ENCODE measurements at places on chromosomes 12 and 14.

GRCh38 chr12:110029290-110029815 is 19.0 kb downstream of the C12orf76 start:
- no peak for DNase-seq

- no peak for DNase-seq
These were observed 97.9 kb upstream of the NUDT4 start for GRCh38 chr12:93279565-93280412.

DNA sequence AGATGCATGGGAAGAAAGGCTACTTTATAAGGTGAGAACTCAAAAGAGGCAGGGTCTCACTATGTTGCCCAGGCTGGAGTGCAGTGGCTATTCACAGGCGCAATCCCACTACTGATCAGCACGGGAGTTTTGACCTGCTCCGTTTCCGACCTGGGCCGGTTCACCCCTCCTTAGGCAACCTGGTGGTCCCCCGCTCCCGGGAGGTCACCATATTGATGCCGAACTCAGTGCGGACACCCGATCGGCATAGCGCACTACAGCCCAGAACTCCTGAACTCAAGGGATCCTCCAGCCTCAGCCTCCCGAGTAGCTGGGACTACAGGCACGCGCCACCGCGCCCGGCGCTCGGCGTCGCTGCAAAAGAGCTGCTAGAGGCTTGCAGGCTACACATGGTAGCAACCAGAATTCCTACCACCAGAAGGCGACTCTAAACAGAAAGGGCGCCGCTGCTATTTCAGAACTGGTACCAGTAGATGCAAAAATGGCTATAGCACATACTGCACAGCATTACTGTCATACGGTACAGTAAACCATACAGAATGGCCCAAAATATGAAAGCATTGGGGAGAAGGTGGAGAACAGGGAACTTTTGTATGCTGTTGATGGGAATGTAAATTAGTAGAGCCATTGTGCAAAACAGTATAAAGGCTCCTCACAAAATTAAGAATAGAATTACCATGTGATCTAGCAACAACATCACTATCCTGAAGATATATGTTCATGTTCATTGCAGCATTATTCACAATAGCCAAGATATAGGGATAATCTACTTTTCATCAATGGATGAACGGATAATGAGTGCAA is 1.2 kb upstream of the NEMF start:
- peak; percentile 59 for DNase-seq

DNA sequence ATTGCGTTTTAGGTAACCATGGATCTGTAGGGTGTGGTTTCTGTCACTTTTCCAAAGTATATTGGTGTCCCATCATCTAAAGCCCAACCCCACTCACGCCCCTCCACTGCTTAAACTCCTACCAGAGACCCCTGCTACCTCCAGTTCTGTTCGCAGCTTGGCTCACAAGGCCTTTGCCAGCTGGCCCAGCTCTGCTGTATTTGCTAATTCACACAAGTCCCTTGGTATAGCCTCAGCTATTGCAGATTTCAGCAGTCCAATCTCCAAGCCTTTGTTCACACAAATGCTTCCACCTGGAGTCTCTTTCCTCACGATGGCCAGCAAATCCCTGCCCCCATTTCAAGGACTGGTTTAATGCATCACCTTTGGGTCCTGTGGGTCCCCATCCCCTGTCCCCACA is 24.2 kb downstream of the ISCA2 start:
- DNase-seq = no peak

- DNase-seq = peak; percentile 20
These were observed 111.2 kb downstream of the CHST11 start for GRCh38 chr12:104567832-104568486.

GRCh38 chr14:87955501-87955900 is 37.5 kb downstream of the GALC start:
- no peak for DNase-seq

GRCh38 chr14:32329690-32330285 is 690 bp downstream of the AKAP6 start:
- no peak for DNase-seq

DNA sequence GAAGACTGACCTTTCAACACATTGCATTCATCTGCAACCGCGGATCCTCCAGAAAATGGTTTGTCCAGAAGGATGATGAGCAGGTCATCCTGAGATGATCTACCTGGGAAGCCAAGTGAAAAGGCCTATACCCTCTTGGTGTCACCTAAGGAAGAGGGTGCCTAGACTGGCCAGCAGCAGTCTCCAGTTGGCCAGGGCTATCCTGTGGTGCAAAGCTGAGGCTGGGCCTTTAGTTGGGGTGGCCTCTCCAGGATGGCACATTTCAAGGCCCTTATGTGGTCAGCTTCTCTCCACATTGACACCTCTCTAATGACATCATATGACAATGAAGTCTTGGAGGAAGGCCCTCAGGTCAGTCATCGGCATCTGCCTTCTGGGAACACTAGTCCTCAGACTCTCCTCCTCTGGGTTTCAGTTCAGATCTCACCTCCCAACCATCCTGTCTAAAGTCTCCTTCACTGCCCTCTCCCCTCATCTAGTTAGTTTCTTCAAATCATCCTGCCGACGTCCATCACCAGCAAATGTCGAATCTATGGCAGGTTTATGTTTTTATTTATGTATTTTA is 3.3 kb upstream of the SLC22A17 start:
- DNase-seq = no peak

DNA sequence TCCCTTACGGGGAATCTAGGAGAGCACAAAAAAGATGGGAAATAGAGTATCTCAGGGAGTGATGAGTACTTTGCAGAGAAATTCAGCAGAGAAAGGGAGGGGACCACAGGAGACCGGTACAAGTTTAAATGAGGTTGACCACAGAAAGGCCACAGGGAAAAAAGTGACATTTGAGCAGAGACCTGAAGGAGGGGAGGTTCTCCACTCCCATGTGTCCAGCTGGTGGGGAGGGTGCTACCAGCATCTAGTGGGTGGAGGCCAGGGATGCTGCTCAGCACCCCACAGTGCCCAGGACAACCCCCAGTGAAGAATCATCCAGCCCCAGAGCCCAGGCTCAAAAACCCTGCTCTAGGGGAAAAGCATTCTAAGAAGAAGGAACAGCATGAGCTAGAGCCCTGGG is 34.6 kb downstream of the TESC start:
- DNase-seq = no peak

- DNase-seq = no peak
These were observed 13.6 kb downstream of the RAB35 start for GRCh38 chr12:120103044-120103338.

DNA sequence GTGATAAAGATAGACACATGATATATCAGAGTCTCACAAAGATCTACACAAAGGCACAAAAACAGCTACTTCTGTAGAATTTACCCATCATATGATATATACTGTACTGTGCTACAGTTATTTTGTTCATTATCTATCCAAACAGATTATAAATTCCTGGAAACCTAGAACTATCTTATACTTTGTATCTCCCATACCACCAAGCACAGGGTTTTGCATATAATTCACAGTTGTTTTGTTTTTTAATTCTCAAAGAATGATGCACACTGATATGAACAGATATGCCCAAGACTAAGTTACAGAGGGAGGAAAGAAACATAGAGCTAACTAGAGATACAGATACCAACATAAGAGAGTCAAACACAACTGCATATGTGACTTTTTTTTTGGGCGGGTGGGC is 3.4 kb downstream of the PRKAG1 start:
- no peak for DNase-seq

GRCh38 chr12:105554223-105554678 is 223.8 kb downstream of the C12orf75 start:
- DNase-seq = no peak

DNA sequence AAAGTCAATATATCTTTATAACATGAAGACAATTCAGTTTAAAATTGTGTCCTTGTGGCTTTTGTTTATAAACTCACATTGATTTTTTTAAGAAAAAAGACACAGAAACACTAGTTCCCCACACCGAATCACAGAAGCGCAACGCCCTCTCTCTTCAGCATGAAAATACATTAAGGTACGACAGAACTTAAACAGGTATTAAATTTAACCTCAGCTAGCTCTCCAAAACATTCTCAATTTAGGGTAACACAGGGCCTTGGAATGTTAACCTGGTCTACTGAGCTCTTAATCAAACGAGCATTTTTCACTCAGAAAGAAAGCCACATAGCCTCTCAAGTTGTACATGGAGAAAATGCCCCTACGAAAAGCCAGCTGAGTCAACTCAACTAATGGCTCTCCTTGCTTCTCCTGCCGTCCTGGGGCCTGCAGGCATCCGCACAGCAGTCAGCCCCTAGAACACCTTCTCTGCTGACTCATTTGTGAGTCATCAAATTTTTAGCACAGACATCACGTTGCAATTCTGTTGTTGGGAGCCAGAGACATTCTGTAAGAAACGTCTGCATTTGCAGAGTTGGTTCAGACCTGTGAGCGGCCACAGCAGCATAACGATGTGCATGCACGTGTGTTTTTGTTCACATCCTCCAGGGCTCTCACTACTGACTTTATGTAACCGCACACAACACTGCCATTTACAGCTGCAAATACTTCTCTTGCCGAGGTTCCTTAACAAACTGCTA is 141.6 kb downstream of the ITPR2 start:
- DNase-seq = no peak

- DNase-seq = no peak
These were observed 5.0 kb downstream of the CMKLR1 start for GRCh38 chr12:108333898-108334699.

- DNase-seq = no peak
These were observed 15.2 kb upstream of the EAPP start for GRCh38 chr14:34554540-34555250.

GRCh38 chr14:101442451-101442850 is 118.8 kb upstream of the DIO3 start:
- DNase-seq = peak; percentile 75

DNA sequence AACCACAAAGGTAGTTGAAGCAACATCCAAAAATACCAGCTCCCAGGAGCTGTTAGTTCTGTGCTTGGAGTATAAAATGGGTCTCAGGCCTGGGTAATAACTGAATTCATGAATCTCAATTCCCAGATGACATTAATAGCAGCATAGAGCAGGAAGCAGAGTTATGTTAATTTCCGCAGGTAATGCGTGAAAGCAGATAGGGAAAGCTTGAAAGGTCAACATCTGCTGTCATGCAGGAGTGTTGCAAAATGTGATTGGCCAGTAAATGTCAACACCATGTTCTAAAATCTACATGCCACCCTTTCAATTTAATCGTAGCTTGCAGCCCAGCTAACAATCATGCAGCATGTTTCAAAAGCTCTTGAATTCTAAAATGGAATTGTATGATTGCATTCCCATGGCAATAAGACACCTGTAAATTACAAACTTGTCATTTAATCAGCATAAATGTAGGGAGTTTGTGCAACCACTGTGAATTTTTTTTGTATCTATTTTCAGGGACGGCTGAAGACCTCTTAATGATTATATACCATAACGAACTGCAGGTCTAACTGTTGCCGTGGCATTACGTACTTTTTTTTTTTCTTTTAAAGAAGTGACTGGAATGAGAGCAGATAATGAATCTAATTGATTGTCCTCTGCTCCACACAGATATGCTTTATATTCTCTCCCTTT is 635.8 kb upstream of the FOXG1 start:
- DNase-seq = no peak

DNA sequence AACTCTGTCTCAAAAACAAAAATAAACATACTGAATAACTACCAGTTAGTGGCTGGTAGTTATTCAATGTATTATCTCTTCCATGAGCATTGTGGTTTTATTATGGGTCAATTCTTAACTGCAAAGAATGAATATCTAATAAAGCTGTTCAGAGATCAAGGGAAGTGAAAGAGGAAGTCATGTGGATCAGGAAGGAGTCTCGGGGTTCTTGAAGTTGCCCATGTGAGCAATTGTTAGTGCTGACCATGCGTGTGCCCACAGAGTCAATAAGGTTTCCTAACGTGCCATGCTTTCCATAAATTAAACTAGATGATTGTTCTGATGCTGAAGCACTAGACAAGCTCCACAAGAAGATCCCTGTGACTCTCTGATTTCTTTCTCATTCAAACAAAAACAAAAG is 136.5 kb upstream of the CPSF6 start:
- no peak for DNase-seq

DNA sequence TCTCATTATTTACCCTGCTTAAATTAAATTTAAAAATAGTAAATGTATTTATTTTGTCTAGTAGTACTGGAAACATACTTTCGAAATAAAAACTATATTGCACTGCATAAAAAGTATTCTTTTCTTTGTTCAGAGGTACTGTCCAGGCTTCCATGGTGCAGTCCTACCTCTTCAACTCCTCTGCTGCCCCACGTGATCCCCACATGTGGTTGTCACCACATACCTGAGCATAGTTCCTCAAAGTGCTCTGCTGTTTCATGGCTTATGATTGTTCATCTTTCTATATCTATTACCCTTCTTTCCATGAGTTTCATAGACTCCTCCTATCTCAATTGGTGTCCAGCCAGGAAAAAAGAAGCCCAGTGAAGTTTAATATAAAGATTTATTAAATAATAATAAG is 317.5 kb upstream of the OR4E1 start:
- DNase-seq = no peak

DNA sequence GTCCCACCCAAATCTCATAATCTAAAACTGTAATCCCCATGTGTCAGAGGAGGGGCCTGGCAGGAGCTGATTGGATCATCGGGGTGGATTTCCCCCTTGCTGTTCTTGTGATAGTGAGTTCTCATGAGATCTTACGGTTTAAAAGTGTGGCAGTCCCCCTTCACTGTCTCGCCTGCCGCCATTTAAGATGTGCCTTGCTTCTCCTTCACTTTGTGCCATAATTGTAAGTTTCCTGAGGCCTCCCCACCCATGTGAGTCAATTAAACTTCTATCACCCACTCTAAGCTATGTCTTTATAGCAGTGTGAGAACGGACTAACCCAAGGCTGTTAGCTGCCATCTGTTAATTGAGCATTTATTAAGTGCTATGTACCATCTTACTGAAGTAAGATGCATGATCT is 105.1 kb downstream of the PTPN11 start:
- no peak for DNase-seq

DNA sequence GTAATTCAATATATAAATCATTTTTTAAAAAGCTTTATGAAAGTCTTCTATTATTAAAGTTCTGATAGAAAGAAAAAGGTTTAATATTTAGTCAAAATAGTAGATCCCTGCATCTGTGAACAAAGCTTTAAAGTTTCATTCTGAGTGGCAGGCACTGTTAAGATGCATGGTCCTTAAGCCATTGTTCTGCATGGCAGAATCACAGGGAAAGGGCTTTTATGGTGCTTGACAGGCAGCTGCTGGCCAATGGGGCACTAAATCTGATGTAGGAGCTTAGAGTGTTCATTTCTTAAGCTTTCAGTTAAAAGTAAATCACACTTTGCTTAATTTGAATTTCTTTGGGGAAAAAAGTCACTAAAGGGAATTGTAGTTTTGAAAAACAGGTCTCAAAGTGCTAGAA is 148.2 kb downstream of the PLEKHA5 start:
- DNase-seq = no peak

Measured in T-helper 2 cell (primary cell).